Thoracic aorta (tissue), 2 donors: ENCODE measurements at places on chromosomes 5 and 9. TPM values are rescaled to one million over a fixed set of nuclear protein-coding genes. Genes with fewer than 3 reads are reported as not detected.
A peak's percentile ranks its signal among the peaks of the same experiment; 100 is the strongest.

Gene KCNIP1
- not detected for total RNA-seq

DNA sequence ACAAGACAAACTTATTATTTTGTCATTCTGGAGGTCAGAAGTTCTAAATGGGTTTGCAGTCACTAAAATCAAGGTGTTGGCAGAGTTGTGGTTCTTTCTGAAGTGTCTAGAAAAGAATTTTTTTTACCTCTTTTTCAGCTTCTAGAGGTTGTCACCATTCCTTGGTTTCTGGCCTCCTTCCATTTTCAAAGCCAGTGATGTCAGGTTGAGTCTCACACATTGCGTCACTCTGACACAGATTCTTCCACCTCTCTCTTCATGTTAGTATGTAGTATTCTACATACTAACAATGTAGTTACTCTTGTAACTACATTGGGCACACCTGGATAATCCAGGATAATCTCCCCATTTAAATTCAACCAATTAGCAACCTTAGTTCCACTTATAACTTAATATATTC lies 290.3 kb downstream of the RFX3 start:
- H3K4me1 ChIP-seq: no peaks in the 10 kb centered on the region
- no peaks in the 10 kb centered on the region for H3K36me3 ChIP-seq
- no peak for DNase-seq
- H3K27ac ChIP-seq: no peak overlapping the region

GRCh38 chr9:113964495-113965170 lies 88.5 kb downstream of the ZNF618 start:
- no peaks in the 10 kb centered on the region for H3K36me3 ChIP-seq
- no peak overlapping the region for H3K27ac ChIP-seq
- H3K27me3 ChIP-seq: no peaks in the 10 kb centered on the region
- no peak overlapping the region for H3K4me3 ChIP-seq

Gene OBP2B
- not detected for total RNA-seq

- no peaks in the 10 kb centered on the region for H3K27me3 ChIP-seq
- no peaks in the 10 kb centered on the region for H3K4me1 ChIP-seq
- DNase-seq: no peak
- no peaks in the 10 kb centered on the region for H3K36me3 ChIP-seq
- H3K4me3 ChIP-seq: no peak overlapping the region
These were observed 335.8 kb upstream of the KIF2A start for GRCh38 chr5:61970218-61970617.

GRCh38 chr9:126790561-126790960 lies 14.3 kb upstream of the ZBTB43 start:
- H3K4me1 ChIP-seq: no peaks in the 10 kb centered on the region
- DNase-seq: no peak
- no peaks in the 10 kb centered on the region for H3K36me3 ChIP-seq
- H3K4me3 ChIP-seq: no peak overlapping the region
- H3K27me3 ChIP-seq: no peaks in the 10 kb centered on the region
- H3K27ac ChIP-seq: no peak overlapping the region

- no peaks in the 10 kb centered on the region for H3K36me3 ChIP-seq
- no peak overlapping the region for H3K27ac ChIP-seq
- no peak overlapping the region for H3K4me3 ChIP-seq
- peaks cover 29% of the 10 kb centered on the region for H3K4me1 ChIP-seq
- H3K27me3 ChIP-seq: no peaks in the 10 kb centered on the region
These were observed 18.3 kb upstream of the B4GALT1 start for GRCh38 chr9:33185406-33185805.

DNA sequence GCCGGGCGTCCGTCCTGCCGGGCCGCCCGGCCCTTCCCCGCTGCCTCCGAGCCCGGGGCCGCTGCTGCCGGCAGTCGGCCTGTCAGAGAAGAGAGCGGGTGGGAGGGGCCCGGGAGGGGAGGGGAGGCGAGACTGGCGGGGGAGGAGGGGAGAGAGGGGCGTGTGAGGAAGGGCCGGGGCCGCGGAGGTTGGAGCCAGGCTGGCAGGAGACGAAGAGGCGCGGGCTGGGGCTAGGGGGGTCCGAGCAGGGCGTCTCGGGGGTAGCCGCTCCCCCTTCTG lies 570 bp downstream of the CREBRF start:
- H3K27ac ChIP-seq: peak overlapping the region; percentile 99
- H3K4me1 ChIP-seq: peaks cover 36% of the 10 kb centered on the region
- H3K4me3 ChIP-seq: peak overlapping the region; percentile 99
- H3K27me3 ChIP-seq: no peaks in the 10 kb centered on the region
- H3K36me3 ChIP-seq: no peaks in the 10 kb centered on the region

DNA sequence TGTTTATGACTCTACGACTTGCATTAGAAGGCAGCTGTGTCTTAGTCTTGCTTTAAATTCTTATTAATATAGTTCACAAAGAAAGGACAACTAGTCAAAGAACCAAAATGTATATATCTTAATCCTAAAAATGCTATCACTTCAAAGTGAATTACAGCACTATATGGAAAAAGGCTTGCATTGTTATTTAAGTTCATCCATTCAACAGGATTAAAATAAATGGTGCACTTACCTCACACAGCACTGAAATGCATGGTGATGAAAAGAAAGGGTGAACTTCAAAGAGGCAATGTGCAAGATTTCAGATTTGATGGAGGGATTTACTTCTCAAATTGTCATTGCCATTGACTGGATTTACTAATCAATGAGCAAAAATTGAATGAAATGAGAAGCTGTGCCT lies 344.4 kb upstream of the NUDT12 start:
- no peak for DNase-seq
- no peaks in the 10 kb centered on the region for H3K36me3 ChIP-seq
- no peak overlapping the region for H3K4me3 ChIP-seq
- H3K27me3 ChIP-seq: no peaks in the 10 kb centered on the region

Gene NOTCH1
- total RNA-seq: 40.9 TPM

DNA sequence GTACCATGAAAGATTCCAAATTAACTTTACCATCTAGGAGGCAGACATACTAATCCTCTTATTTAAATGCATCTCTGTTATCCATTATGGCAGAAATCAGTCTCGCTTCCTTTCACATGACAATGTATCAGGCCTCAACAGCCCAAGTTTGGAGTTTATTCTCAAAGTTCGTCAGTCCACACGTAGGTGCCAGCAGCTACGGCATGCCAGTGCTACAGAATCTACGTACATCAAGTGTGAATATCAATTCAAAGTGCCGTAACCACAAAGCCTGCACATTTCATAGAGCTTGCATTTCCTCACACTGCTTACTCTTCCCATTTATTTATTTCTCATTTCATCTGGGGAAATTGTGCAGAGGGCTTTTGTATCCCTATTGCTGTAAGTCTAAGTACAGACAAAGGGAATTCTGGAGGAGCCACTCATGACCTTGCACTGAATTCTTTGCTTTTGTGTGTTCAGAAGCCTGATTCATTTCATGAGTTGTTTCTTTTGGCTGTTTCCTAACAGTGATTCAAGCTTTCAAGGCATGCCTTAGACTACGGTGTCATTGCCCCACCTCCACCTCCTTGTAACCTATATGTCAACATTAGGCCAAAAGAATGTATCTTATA lies 10.0 kb downstream of the ENC1 start:
- H3K27me3 ChIP-seq: no peaks in the 10 kb centered on the region
- no peaks in the 10 kb centered on the region for H3K36me3 ChIP-seq
- H3K4me3 ChIP-seq: no peak overlapping the region

Gene IL3
- total RNA-seq: not detected

DNA sequence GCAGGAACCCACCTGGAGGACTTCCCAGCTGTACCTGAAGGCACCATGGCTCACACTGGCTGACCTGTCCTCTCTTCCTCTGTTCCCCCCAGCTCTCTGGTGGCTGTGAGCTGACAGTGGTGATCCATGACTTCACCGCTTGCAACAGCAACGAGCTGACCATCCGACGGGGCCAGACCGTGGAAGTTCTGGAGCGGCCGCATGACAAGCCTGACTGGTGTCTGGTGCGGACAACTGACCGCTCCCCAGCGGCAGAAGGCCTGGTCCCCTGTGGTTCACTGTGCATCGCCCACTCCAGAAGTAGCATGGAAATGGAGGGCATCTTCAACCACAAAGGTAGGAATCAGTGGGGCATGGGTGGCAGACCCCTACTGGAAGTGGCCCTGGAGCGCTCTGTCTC lies 161.9 kb upstream of the OTULINL start:
- no peak overlapping the region for H3K27ac ChIP-seq
- no peak overlapping the region for H3K4me3 ChIP-seq
- DNase-seq: no peak
- H3K36me3 ChIP-seq: peaks cover 20% of the 10 kb centered on the region
- no peaks in the 10 kb centered on the region for H3K4me1 ChIP-seq

- H3K27ac ChIP-seq: peak overlapping the region; percentile 5
- peak; percentile 34 for DNase-seq
- peaks cover 15% of the 10 kb centered on the region for H3K4me1 ChIP-seq
- H3K36me3 ChIP-seq: no peaks in the 10 kb centered on the region
These were observed 283.6 kb upstream of the NMUR2 start for GRCh38 chr5:152688561-152689249.

DNA sequence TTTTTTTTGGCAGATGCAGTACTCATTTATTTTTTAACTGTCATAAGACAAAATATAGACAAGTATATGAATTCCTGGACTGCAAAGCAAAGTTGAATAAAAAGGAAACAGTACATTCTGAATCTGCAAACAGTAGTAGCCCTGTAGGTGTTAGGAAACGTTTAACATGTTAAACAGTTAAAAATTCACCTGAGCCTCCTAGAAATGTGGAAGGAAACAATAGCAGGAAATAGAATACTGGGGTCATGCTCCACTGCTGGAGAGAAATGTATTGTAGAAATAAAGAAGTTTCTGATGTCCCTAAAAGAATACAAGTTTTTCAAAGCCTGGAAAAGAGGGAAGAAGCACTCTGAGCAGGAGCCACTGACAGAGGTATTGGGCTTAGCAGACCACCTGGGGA lies 866.0 kb downstream of the PTPRD start:
- H3K36me3 ChIP-seq: no peaks in the 10 kb centered on the region
- no peak for DNase-seq
- H3K4me3 ChIP-seq: no peak overlapping the region
- H3K4me1 ChIP-seq: no peaks in the 10 kb centered on the region

Gene RRAGA
- total RNA-seq: 46.3 TPM

DNA sequence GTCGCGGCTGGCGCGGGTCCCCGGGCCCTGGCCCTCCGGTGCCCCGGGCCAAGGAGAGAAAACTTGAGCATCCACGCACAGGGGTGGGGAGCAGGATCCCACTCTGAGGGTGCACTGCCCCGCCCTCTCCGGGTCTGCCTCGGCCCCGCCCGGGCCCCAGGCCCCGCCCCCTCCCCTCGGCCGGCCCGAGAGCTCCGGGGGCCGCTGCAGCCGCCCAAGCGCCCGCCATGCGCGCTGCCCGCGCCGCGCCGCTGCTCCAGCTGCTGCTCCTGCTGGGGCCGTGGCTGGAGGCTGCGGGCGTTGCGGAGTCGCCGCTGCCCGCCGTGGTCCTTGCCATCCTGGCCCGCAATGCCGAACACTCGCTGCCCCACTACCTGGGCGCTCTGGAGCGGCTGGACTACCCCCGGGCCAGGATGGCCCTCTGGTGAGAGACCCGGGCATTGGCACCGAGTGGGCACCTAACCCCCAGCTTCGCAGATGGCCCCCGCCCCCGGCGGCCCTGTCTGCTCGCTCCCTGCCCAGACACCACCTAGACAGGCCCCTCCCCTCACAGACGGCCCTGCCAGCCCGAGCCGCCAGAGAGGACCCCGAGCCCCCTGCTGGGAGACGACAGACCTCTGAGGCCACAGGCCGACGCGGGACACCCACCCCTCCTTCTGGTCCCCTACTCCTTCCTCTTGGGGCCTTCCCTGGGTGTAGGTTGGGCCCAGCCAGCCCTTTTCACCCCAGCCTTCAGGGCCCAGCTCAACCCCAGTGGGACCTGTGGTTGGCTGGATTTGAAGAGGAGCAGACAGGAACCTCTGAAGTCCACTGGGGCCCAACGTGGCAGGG lies at the start of gene CERCAM:
TSS of gene CERCAM (plus strand) at position 207 of the 831 bp plus-strand sequence. CDS start at position 228, 21 bp downstream.
- peak within 1 kb of the TSS; percentile 75 for H3K27ac ChIP-seq
- peaks cover 26% of the 10 kb centered on the region for H3K4me1 ChIP-seq
- no peaks in the 10 kb centered on the region for H3K36me3 ChIP-seq
- H3K27me3 ChIP-seq: no peaks in the 10 kb centered on the region
- no peak for DNase-seq
- peak within 1 kb of the TSS; percentile 97 for H3K4me3 ChIP-seq

GRCh38 chr9:17280350-17281012 lies 145.6 kb downstream of the CNTLN start:
- H3K4me3 ChIP-seq: no peak overlapping the region
- H3K4me1 ChIP-seq: no peaks in the 10 kb centered on the region
- H3K36me3 ChIP-seq: no peaks in the 10 kb centered on the region
- H3K27ac ChIP-seq: no peak overlapping the region
- no peak for DNase-seq

DNA sequence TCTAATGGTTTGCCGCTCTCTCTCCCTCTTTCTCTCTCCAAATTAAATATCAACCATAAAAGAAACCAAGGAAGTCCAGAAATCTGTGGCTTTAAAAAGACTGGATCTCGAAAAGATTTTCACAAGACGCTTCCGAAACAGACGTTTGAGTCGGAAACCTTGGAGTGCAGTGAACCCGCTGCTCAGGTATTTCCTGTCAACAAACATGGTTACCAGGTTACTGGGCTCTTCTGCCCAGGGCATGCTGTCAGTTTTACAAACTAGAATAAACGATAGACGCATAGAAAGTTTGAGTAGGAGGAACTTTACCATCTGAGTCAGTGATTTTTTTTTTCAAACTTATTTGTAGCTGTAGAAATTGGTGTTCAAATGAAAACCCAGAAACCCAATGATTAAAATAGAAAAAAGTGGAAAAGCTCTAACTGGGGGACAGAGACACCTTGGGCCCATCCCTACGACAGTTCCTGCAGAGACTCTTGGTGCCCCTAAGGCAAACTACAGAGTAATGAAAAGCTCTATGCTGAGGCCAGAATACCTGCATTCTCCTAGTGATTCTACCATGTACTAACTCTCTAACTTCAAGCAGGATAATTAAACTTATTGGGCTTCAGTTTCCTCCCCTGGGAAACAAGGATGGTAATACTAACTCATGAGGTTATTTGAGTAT lies 90.0 kb downstream of the DOCK8 start:
- DNase-seq: no peak
- no peaks in the 10 kb centered on the region for H3K36me3 ChIP-seq
- H3K4me1 ChIP-seq: no peaks in the 10 kb centered on the region
- H3K27me3 ChIP-seq: no peaks in the 10 kb centered on the region

DNA sequence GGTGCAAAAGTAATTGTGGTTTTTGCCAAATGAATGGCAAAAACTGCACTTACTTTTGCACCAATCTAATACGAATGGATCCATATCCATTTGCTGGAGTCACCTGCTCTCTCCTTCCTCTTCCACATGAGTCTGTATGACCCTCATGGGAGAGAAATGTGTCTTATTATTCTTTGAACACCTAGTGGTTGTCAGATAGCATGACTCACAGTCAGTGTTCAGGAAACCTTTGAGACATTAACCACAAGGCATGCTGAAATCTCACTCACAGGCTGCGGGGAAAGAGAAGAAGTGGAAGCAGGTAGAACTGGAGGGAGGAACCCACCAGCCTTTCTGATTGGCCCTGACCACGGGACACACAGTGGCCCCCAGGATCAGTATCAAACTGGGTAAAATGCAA lies 222.8 kb upstream of the KLF4 start:
- H3K27me3 ChIP-seq: no peaks in the 10 kb centered on the region
- H3K4me3 ChIP-seq: no peak overlapping the region
- no peak for DNase-seq
- H3K27ac ChIP-seq: no peak overlapping the region
- no peaks in the 10 kb centered on the region for H3K36me3 ChIP-seq

- no peak for DNase-seq
- no peak overlapping the region for H3K27ac ChIP-seq
- H3K4me3 ChIP-seq: no peak overlapping the region
- no peaks in the 10 kb centered on the region for H3K27me3 ChIP-seq
- no peaks in the 10 kb centered on the region for H3K36me3 ChIP-seq
These were observed 37.4 kb downstream of the SHB start for GRCh38 chr9:38031594-38031993.
